Daoy (cell line): ENCODE measurements at places on chromosomes 7 and 10.
A peak's percentile ranks its signal among the peaks of the same experiment; 100 is the strongest.

- no peak for DNase-seq
These were observed 66.8 kb upstream of the CHST15 start for GRCh38 chr10:124160176-124160575.

GRCh38 chr7:130070861-130071622 lies 708 bp downstream of the KLHDC10 start:
- DNase-seq = peak; percentile 32

DNA sequence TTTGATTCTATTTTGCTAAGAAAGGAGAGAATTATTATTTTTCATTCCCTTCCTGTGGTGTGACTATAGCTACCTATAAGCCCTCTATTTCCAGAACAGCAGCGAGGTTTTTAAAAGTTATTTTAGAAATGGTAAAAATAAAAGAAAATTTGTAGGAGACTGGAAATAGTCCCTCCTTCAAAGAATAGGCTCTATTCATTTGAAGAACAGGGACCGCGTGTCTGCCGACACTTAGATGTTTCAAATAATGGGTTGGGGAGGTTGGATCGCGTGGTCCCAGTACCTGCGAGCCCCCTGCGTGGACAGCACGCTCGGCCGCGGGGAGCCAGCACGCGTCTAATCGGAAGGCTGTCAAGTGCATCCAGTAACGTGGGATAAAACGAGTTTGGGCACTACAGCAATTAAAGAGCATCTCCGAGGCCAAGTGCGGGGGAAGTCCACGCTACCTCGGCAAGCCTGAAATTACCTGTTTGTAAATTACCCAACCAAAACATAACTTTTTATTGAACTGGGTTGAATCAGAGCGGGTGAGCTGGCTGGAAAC lies 1.0 kb downstream of the CACNA2D1 start:
- DNase-seq = peak; percentile 20

- no peak for DNase-seq
These were observed 38.0 kb downstream of the ADD3 start for GRCh38 chr10:110045772-110046171.

- no peak for DNase-seq
These were observed 91.9 kb upstream of the PRKCQ start for GRCh38 chr10:6671976-6672375.

- DNase-seq = no peak
These were observed 25.0 kb upstream of the AQP1 start for GRCh38 chr7:30886608-30887011.

- no peak for DNase-seq
These were observed 415.3 kb downstream of the SORCS3 start for GRCh38 chr10:105056413-105056812.

DNA sequence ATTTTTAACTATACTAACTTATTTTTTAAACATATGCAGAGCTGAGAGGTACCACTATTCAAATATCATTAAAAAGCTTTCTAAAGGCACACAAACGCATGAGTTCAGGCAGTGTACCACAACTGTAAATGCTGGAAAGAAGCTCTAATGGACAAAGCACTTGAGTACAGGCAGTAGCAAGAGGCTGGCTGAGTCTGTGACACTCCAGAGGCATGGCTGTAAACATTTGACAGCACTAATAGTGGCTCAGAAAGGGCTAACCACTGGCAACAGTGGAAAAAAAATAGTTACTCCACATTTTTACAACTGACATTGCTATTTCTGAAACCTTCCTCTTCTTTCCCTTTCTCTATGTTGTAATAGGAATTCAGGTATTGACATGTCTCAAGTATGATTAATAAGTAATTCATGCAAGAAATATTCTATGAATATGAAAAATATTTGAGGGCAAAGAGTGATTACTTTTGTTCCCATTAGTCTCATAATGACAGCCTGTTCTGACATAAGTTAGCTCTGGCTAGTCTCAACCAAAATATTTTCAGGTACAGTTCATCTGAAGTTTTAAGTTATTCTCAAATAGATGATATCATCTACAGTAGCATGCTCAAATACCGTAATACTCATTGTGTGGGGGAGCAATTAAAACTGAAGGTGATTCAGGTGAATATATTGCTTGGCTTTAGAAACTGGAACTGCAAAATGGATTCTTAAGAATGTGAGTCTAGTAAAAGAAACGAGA lies 324.0 kb upstream of the POT1 start:
- no peak for DNase-seq

GRCh38 chr10:62726638-62727037 lies 77.9 kb upstream of the ADO start:
- no peak for DNase-seq

DNA sequence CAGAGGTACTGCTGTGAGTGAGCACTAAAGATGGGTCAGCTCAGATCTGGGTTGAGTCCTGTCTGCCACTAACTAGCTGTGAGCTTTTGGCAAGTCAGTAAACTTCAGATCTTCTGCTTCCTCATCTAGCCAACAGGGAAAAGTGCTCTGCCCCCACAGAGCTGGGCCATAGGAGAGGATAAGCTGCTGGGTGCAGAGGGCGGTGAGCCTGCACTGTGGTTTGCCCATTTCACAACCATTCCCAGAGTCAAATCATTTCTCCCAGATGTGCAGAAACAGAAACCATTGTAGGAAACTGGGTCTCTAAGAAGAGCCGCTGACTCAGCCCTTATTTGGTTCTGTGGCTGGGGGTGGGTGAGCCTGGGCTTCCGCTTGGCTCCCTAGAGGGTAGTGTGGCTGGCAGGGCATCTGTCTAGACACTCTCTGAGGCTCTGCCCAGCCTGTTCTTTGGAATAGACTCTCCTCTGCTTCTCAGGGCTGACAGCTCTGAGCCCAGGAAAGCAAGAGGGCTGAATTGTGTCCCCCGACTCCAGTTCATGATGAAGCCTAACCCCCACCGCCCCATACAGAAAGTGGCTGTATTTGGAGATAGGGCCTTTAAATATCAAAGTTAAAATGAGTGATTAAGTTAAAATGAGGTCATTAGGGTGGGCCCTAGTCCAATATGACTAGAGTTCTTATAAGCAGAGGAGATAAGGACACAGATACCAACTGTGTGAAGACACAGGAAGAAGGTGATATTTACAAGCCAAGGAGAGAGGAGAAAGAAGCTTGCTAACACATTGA lies 29.5 kb upstream of the ARHGAP22 start:
- peak; percentile 86 for DNase-seq

GRCh38 chr7:45962861-45963260 lies 41.8 kb upstream of the IGFBP3 start:
- no peak for DNase-seq

GRCh38 chr7:94594882-94595281 lies 61.1 kb downstream of the SGCE start:
- no peak for DNase-seq

- peak; percentile 68 for DNase-seq
These were observed 64.5 kb downstream of the MCMBP start for GRCh38 chr10:119807960-119808697.

GRCh38 chr7:112381311-112382091 lies 68.8 kb upstream of the IFRD1 start:
- DNase-seq = no peak

GRCh38 chr7:12244129-12244528 lies 33.0 kb downstream of the TMEM106B start:
- DNase-seq = peak; percentile 30

DNA sequence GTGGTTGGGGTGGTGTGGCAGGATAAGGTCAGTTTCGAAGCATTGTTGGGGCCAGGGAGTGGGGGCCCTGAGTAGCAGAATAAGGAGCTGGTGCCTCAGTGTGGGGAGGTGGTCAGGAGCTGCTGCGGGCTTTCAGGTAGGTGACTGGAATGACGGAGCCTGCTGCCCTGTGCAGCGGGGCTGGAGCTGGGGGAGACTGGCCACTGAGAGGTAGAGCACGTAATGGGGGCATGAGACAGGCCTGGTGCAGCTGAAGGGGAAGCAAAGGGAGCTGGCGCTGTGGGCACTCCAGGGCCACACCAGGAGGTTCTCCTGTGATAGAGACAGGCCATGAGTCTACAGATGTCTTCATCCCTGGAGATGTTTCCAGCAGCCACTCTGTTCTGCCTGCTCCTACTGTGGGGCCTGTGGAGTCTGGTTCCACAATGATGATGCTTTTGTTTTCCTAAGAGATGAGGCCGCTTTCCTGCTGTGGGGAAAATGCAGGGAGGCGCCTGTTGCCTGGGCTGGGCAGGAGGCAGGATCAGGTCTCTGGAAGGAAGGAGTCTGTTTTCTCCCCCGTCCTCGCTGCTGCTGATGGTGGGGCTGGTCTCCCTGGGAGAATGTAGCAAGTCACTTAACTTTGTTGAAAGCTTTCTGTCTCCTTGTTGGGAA lies 31.1 kb downstream of the NUB1 start:
- DNase-seq = no peak

- no peak for DNase-seq
These were observed 4.5 kb upstream of the ASB10 start for GRCh38 chr7:151191544-151191943.

GRCh38 chr10:13649844-13650520 lies 63.2 kb downstream of the PRPF18 start:
- DNase-seq = no peak

DNA sequence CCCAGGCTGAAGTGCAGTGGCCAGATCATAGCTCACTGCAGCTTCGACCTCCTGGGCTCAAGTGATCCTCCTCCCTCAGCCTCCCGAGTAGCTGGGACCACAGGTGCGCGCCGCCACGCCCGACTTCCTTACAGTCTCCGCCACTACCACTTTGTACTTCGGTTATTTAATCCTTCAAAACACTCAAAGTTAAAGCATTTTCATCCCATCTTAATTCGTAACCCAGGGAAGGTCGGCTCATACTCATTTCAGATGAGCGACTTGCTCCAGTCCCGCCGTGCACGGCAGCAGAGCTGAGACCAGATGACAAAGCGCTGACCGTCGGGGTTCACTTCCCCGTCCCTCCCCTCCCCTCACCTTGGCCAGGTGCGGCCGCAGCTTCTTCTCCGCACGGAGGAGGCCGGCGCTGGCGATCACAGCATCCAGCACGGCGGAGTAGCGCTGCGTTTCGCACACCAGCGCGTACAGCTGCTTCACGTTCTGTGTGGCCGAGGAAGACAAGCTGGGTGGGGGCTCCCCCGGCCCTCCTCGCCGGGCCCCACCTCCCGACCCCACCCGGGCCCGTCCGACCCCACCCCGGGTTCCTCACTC lies 457 bp downstream of the NSUN5 start:
- DNase-seq = no peak

DNA sequence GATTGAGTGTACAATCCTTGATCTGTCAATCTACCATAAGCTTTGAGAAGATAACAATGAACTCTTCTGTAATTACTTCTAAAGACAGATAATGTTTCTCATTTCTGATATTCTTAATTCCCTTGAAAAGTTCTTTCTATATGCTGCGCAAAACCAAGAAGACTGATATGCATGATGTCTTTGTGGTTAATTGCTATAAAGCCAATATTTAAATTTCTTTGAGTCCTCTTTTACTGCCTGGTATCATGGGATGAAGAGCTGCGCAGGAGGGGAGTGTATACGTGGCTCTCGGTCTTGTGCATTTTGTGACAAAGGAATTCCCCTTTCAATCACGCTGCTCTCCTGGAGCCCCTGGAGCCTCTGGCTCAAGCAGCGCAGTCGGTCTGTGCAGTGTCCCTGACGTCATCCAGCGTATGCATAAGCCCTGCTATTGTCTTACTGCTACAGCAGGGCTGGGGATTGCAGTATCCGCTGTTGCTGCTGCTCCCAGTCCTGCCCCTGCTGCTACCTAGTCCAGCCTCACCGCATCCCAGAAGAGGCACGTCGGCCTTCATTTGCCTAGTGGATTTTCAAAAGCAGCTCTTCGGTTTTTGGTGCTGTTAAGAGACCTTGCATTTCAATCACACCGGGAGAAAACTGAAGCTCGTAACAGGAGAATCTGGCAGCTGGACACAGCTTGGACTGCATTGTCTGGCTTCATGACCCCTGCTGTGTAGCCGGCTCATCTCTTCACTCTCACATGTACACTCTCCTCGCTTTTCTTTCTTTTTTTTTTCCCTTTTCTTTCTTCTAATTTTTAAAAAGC lies 66.7 kb downstream of the ST7 start:
- peak; percentile 91 for DNase-seq
